ENCODE measurements at places on chromosomes 2 and 18.

GRCh38 chr2:234839285-234839684 lies 112.5 kb upstream of the SH3BP4 start:
- no peak for DNase-seq

DNA sequence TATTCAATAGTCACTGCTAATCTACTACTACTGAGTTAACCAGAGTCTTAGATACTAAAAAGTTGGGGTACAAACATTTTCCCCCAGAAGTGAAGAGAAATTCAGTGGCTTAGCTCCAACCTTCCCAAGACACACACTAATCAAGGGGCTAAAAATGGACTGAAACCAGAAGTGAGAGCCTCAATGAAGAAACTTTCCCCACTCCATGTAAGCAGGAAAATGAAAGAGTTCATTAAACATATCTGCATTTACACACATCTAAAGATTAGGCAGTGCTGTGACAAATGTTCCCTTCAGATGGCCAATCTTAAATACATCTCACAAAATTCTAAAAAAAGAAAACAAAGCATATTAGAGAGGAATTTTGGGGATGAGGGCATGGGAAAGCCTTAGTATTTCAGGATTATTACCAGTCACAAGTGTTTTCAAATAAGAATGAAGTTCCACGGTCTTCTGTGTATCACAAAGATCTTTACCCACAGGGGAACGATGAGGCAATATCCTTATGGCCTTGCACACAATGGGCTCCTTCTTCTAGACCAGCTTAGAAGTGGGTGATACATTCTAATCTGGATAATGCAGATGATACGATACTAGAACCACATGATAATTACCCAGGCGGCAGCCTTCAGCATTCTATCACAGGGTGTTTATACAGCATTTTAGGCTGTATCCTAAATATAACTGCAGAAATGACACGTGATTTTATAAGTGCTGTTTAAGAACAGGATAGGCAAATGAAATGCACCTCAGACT lies 17.1 kb downstream of the ANKRD44 start:
- DNase-seq = peak; percentile 46

DNA sequence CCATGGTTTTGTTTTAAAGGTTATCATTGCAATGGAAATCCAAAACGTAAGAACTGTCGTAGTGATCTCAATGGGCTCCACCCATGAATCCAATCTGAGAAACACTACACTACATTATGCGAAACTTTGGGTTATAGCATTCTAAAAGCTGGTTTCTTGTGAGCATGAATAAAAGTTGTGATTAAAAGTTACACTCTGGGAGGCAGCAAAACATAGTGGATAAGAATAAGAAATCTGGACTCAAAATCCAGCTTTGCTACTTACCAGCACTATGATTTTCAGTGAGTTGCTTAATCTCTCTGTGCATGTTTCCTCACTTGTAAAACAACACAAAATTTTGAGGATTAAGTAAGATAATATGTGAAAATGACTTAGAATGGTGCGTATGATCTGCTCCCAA lies 25.7 kb upstream of the THOC1 start:
- DNase-seq = no peak

DNA sequence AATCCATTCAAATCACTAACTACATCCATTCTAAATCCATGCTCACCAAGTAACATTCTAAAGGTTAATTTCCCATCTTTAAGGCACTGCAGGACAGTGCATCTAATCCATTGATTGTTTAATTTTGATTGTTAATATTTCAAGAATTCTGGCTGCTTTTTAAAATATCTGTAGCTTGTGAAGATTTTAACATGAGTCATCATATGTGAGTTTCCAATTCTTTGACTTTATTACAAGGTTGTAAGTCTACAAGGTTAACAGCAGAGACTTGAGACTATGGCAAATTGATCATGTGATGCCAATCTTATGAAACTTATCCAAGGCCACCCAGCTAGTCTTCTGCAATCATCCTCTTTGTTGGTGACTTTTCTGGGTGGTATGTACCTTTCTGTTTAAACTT lies 349.2 kb upstream of the ZC3H15 start:
- DNase-seq = no peak

DNA sequence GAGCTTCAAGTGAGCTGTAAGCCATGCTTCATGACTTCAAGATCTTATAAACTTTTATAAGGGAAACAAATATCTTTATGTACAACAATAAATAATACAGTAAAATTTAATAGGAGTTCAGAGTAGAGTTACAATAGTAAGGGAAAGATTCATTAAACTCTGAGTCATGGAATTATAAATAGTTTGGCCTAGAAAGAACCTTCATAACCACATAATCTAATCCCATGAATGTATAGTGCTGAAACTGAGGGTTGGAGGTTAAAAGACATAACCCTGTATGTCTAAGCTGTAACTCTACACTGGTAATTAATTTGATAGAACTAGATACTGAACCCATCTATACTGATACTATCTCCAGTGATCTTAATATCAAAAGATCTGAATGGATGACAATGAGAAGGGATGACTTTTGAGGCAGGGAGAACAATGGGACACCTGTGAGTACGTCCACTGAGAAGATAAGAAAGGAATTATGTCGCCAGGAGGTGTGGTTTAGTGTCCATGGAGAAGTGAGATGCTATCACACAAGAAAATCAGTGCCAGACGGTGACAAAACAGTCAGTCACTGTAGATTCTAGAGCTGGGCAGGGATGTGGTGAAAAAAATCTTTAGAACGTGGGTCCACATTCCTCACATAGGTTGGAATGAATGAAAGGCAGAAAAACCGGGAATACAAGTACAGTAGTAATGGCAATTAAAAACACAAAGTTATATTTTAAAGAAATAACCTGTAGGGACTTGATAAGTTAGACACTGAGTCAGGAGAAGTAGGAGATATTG lies 1.1 kb downstream of the IL1F10 start:
- DNase-seq = no peak

- DNase-seq = no peak
Observed at GRCh38 chr2:231554748-231555545, 24.7 kb upstream of the NMUR1 start.

GRCh38 chr2:181760521-181760920 lies 80.2 kb upstream of the NEUROD1 start:
- DNase-seq = no peak

DNA sequence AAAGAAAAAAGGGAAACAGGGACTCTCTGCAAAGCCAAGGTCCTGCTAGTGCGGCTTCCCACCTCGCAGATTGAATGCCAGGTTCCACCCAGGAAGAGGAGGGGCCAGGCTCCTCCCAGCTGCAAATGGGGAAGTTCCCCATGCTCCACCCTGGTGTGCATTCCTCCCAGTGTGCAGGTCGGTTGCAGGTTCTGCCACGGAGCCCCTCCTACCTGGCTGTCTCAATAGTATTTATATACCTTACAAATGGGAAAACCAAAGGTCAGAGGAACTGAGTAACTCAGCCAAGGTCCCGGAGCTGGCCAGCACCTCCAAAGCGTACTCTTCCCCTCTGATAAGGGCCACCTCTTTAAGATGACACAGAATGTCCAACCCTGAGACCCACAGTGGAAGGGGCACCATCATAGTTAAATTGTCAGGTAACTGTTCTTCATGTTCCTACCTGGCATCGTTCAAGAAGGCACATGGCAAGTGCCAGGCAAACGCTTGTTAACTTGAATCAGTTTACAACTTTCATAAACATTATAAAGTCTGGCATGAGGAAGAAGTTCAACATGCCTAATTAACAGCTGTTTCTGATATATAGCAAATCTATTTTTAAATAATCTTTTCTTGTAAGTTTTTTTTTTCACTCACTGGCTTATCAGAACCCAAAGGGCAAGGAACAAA lies 35.5 kb downstream of the POU3F3 start:
- no peak for DNase-seq

- DNase-seq = no peak
Observed at GRCh38 chr2:227043981-227044380, 120.0 kb downstream of the COL4A4 start.

DNA sequence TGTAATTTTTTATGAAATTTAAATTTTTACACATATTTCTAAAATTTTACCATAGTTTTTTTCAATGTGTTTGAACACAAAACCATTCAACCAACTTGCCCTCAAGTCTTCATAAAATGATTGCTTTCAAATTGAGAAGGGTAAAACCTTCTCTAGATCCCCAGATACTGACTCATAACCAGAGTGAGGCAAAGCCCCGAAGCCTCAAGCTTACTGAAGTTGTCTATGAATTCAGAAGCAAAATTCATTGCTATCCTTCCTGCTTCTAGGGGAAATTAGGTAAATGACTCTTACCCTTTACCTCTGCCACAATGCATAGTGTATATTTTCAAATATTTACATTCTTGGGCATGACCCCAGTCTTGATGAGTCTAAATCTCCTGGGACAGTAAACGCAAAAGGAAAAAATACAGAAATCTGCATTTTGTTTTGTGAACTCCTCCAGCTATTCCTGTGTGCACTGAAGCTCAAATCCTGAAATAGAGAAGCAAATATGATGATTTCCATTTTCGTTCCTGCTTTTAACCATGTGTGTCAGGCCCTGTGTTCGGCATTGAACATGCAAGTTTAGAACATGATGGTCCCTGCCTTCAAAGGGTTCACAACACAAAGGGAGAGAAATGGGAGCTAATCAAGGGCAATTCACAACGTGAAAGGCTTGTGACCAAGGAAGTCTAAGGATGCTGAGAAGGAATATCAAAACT lies 246.3 kb downstream of the SUCLG1 start:
- DNase-seq = no peak

DNA sequence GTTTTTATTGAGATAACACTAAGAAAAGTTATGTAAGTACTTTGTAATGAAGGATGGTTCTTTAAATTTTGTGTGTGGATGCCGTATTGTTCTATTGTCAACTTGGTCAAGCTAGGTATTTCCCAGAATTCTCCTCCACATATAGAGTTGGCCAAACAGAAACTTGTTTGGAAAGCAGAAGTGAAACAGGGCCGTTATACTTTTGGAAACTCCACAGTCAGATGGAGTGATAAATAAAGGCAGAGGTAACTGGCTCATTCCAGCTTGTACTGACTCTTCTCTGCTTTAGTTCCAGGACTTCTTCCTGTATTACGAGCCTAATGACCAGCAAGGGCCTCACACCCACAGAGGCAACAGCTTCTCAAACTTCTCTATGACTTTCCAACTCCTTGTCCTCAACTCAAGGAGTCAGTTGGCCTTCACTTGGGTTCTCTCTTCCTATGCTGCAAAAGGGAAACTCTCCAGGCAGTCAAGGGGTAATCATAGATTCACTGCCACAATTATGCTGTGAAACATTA lies 16.4 kb upstream of the STARD7 start:
- DNase-seq = no peak

GRCh38 chr2:206739271-206739670 lies 21.1 kb upstream of the DYTN start:
- no peak for DNase-seq

DNA sequence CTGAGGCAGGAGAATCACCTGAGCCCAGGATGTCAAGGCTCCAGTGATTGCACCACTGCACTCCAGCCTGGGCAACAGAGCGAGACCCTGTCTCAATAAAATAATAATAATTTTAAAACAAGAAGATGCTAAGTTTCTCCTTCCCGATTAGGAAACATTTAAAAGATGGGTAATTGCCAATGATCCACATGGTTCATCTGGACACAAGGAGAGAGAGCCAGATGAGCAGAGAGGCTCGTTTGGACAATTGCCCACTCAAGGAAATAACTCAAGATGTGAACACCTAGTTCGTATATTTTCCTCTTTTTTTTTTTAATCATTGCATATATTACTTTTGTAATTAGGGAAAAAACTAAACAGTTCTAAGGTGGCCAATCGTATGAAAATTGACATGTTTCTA lies 3.6 kb upstream of the ACTG2 start:
- no peak for DNase-seq

GRCh38 chr2:227308784-227309183 lies 16.3 kb upstream of the MFF start:
- DNase-seq = no peak

DNA sequence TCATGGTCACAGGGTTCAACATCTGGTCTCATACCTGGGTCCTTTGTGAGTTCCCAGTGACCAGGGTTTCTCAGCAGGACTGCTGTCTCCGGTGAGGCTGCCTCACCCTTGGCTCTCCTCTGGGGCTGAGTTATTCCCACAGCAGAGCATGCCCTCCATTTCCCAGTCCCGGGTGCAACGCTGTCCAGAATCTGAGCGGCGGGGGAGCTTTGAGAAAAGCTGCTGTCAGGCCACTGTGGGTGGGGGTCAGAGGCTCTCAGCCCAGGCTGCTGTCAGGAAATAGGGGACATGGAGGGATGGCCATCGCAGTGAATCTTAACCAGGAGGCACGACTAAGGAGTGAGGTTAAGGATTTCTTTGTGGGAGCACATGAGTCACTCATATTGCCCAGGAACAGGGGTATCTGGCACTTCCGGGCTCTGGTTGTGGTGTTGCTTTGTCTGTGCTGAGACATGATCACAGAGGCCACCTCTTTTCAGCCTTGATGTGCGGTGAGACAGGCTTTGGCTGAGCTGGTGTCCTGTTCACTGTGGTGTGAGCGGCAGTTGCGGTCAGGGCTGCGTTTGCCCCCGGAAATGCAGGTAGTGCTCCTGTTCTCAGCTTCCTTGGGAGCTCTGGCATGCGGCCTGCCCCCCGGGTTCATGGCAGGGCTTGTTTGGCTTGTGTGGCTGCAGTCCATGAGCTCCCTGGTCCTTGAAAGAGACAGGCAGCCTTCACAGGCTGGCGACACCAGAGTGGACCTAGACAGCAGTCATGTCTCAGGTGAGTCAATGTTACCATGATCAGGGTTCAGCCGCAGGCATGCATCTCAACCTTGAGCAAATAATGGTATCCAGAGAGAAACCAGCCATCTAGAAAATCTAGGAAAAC lies 310.7 kb upstream of the MYT1L start:
- no peak for DNase-seq

DNA sequence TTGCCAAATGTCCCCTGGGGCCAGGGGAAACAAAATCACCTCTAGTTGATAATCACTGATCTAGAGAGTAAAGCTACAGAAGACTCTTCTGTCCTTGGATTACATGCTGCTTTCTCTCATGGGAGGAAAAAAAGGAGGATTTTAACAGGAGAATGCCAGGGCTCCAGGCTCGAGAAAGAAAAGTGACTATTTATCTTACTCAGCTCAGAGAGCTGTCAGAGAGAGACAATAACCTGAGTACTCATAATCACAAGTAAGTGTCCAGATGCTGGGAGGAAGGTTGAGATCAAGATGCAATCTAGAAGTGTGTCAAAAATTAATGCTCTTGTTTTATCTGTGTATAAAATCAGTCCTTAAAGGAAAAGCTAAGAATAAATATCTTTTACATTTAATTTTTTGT lies 133.3 kb downstream of the PTRHD1 start:
- no peak for DNase-seq

DNA sequence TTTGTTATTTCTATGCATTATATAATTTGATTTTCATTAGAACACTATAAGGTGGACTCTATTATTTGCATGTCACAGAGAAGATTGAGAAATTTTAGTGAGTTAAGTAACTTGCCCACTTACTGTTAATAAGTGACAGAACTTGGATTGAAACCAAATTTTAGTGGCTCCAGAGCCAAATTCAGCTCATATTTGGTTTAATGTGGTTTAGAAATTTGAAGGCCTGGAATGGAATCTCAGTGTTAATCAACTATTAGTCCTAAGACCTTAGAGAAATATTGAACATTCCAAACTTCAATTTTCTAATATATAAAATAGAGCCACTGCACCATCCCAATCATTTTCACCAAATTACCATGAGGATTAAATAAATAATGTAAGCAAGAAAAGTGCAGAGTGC lies 281.6 kb downstream of the ZNF385B start:
- no peak for DNase-seq

- DNase-seq = no peak
Observed at GRCh38 chr2:105409717-105410116, 10.9 kb upstream of the FHL2 start.

All from stimulated activated CD4-positive, alpha-beta T cell treated with anti-CD3 and anti-CD28 coated beads, Interleukin-4, amount 100 ng/mL, for 24 hours (primary cell).